Foreskin keratinocyte (primary cell): ENCODE measurements at places on chromosomes 1 and 21. TPM values are rescaled to one million over a fixed set of nuclear protein-coding genes. Genes with fewer than 3 reads are reported as not detected.

MCOLN2 gene
- total RNA-seq, result 1.8 and 2.5 TPM in 2 replicates

E2F2 gene
- total RNA-seq, result 0.95 and 1.2 TPM in 2 replicates

SERPINC1 gene
- not detected in 2 replicates for total RNA-seq

SLC6A17 gene
- total RNA-seq, result 0.03 and 0.07 TPM in 2 replicates

SCP2 gene
- total RNA-seq, result 93.8 and 106 TPM in 2 replicates

SPRR3 gene
- 0.25 and 0.44 TPM in 2 replicates for total RNA-seq

CHI3L1 gene
- not detected in 2 replicates for total RNA-seq

EPS8L3 gene
- not detected in 2 replicates for total RNA-seq

EIF2D gene
- 53.9 and 54.3 TPM in 2 replicates for total RNA-seq

EVI5 gene
- 31.5 and 38.5 TPM in 2 replicates for total RNA-seq

ITLN2 gene
- not detected in 2 replicates for total RNA-seq

GSTM3 gene
- 45.6 and 56.4 TPM in 2 replicates for total RNA-seq

LCK gene
- 1.1 TPM in 2 replicates for total RNA-seq

HAX1 gene
- 132 and 142 TPM in 2 replicates for total RNA-seq

RAB3B gene
- total RNA-seq, result 14.8 and 17.9 TPM in 2 replicates

NBPF4 gene
- not detected in 2 replicates for total RNA-seq

GNG12 gene
- 203 and 223 TPM in 2 replicates for total RNA-seq

ARHGAP29 gene
- total RNA-seq, result 172 and 231 TPM in 2 replicates

SFN gene
- total RNA-seq, result 2,642 and 2,753 TPM in 2 replicates

AXDND1 gene
- 0.21 and 0.31 TPM in 2 replicates for total RNA-seq

PALMD gene
- total RNA-seq, result 0.95 and 1.0 TPM in 2 replicates

CFAP141 gene
- not detected in 2 replicates for total RNA-seq

JAM2 gene
- not detected in 2 replicates for total RNA-seq

LMX1A gene
- not detected in 2 replicates for total RNA-seq

SPRR2G gene
- total RNA-seq, result 2.7 and 3.1 TPM in 2 replicates

PRDM16 gene
- total RNA-seq, result 0.04 TPM in 1 of 2 replicates, not detected in the other

DFFA gene
- 57.3 and 69.3 TPM in 2 replicates for total RNA-seq

SLC45A1 gene
- 0.42 and 0.61 TPM in 2 replicates for total RNA-seq

RIIAD1 gene
- not detected in 2 replicates for total RNA-seq
